ENCODE measurements at places on chromosomes 2 and 18. TPM values are rescaled to one million over a fixed set of nuclear protein-coding genes. Genes with fewer than 3 reads are reported as not detected.

DNA sequence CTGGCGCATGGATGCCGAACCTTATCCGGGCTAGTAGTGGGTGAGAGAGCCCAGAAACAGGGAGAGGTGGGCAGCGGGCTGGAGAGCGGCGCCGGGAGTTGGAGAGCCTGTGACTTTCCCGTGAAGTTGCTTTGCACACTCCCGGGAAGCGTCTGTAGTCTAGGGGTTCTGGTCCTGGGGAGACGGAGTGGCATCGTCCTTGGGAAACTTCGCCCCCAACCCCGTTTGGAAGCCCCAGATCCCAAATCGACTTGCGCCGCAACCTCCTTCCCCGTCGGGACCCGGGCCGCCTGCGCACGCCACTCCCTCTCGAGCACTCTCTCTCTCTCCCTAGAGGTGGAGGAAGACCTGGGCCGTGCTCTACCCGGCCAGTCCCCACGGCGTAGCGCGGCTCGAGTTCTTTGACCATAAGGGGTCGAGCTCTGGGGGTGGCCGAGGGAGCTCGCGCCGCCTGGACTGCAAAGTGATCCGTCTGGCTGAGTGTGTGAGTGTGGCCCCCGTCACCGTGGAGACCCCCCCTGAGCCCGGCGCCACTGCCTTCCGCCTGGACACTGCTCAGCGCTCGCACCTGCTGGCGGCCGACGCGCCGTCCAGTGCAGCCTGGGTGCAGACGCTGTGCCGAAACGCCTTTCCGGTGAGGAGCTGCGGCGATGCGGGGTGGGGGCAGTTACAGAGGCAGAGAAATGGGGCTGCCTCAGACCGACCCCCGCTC is 456 bp downstream of the DOK1 start:
- DNase-seq: peak; percentile 48

GRCh38 chr2:46002507-46002883 is 294.7 kb upstream of the EPAS1 start:
- no peak for DNase-seq

DNA sequence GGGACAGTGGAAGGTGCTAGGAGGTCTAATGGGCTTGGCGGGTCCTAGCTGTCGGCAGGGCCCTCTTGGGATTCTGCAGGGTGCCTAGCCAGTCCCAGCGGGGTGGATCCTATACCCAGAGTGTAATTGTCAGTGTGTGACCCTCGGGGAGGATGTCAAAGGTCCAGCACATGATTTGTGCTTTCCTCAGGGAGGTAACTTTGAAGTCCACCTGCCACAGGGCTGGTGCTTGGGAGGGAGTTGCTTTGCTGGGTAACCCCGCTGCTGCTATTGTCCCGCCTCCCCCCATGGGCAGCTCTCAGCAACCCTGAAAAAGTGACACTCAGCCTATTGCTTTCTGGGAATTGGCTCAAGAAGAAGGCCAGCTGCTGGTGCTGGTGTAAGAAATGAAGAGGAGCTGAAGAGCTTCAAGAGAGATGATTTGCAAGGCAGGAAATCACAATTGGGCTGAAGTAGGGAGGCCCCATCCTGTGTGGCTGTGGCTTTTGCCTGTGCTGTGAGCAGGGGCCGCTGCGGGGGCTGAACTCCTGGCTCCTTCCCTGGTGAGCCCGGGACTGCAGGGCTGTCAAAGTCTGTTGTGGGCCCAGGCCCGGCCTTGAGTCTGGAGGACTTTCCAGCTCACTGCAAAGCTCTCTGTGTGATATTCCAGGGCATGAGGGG is 36.4 kb downstream of the EMILIN2 start:
- no peak for DNase-seq

The KYNU gene
- total RNA-seq: not detected

DNA sequence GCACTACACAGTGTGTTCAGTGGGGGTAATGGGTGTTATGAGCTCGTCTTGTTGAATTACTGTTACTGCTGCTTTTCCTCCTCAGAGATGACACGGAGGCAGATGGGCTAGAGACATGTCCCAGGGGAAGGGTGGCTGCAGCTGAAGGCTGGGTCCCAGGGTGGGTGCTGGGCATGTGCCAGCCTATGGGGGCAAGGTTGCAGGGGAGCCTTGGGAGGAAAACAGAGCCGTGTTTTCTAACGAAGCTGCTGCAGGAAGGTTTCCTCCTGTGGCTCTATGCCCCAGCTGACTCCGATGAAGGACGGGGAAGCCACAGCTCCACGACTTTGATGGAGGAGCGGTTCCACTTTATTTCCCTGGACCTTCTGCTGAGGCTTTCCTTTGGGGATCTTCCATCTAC is 42.4 kb downstream of the ASB18 start:
- no peak for DNase-seq

- DNase-seq: no peak
Measured at GRCh38 chr2:128585706-128586105, 267.0 kb upstream of the HS6ST1 start.

- no peak for DNase-seq
Measured at GRCh38 chr2:176164611-176165369, 7.7 kb downstream of the HOXD3 start.

DNA sequence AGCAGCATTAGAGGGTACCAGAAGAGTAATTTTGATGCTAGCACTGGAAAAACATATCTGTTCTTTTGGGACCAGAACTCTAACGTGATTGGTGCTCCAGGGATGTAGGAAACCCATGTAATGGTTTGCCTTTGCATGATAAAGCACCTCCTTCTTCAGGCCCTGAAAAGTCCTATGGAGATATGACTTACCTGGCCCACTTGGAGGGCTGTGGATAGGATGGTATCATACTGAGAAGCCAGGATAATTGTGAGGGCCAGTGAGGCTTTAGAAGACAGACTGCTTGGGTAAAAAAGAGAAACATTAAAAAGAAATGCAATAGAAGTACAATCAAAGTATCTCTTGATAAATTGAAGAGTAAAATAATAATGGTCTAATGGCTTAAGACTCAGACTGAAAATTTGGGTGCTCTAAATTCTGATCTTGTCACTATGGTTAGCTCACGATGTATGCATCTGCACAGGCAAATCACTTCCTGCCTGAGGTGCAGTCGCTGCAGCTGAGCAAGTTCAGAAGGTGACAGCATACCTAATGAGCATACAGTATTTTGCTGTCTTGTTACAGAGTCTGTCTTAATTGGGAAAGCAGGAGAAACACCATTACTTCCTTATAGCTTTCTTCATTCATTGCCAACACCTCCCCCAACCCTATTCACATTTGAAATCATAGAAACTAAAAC is 371.5 kb downstream of the NUP35 start:
- no peak for DNase-seq
